GM12891 (cell line): ENCODE measurements at places on chromosomes 13 and 19.

DNA sequence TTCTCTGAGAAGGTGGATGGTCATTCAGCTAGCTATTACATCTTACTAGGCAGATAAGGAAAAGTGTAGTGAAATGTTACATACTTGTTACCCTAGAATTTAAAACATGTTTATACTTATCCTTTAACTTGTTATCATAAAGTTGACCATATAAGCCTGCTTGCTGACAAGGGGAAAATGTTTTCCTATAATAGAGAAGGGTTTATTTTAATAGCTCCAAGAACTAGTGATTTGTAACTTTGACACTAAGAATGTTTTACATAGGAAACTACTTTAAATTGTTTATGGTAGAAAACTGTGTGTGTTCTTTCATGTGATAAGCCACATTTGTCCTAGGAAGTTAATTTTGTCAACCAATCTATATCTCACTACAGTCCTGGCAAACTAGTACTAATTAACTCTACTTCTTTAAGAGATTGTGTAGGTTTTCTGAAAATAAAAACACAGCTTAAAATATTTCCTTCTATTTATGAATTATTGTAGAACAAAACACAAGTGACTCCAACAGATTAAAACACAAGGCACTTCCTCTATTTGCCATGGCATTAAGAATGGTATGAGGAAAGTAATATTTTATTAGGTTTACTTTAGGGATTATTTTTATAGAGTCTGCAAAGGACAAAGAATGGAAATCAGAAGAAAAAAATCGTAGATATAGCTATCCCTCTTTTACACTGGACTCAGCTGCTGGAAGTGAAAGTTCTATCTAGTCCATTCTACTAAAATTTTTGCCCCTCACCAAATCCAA lies 233.3 kb upstream of the NBEA start:
- no peak for DNase-seq

GRCh38 chr19:918481-919198 lies 1.5 kb downstream of the KISS1R start:
- no peak for DNase-seq

- no peak for DNase-seq
These were observed 5.5 kb upstream of the ADAMTS10 start for GRCh38 chr19:8615813-8616596.

- DNase-seq, result no peak
These were observed 129.2 kb downstream of the KDM4B start for GRCh38 chr19:5097959-5098623.

GRCh38 chr13:111429064-111429558 lies 108.7 kb downstream of the TEX29 start:
- peak; percentile 45 for DNase-seq
